CD4-positive, alpha-beta T cell (primary cell): ENCODE measurements at places on chromosomes 2 and 18. TPM values are rescaled to one million over a fixed set of nuclear protein-coding genes. Genes with fewer than 3 reads are reported as not detected.

The MOCOS gene
- not detected for total RNA-seq

DNA sequence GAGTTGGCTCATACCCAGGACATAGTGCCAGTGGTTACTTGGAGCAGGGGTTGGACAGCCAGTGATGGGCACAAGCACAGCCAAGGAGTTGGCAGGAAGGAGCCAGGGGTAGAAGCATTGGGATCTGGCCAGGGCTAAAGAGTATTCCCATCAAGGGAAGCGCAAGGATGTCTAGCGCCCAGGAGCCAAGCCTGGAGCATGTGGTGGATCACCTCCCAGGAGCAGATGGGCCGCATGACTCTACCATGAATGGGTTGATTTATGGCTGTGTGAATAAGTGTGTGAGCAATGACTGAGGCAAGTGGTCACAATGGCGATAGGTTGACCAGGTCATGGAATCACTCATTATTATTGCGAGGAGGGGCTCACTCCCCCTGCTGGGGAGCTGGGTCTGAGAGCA, 111.1 kb downstream of the FHOD3 start:
- no peak for DNase-seq

The TRIB2 gene
- 91.3 TPM for total RNA-seq

DNA sequence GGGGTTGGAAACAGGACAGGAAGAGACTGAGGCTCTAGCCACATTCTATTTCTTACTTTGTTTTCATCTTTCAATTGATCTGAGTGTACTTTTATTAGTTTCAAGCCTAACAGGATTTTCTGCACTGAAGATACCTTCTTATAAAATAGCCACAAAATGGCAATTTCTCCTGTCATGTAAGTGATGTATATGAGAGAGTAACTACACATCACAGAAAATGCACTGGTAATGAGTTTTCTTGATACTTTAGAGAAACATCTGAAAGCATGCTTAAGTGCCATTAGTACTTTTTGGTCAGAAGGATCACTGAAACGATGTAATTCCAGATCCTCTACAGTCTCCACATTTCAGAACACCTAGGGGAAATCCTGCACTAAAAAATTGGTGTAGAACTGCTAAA, 104.8 kb downstream of the CABYR start:
- DNase-seq, result no peak

- no peak for DNase-seq
Observed at GRCh38 chr18:3458952-3459853, 9.2 kb downstream of the TGIF1 start.
